ENCODE measurements at places on chromosomes 12 and 14.
A peak's percentile ranks its signal among the peaks of the same experiment; 100 is the strongest.

DNA sequence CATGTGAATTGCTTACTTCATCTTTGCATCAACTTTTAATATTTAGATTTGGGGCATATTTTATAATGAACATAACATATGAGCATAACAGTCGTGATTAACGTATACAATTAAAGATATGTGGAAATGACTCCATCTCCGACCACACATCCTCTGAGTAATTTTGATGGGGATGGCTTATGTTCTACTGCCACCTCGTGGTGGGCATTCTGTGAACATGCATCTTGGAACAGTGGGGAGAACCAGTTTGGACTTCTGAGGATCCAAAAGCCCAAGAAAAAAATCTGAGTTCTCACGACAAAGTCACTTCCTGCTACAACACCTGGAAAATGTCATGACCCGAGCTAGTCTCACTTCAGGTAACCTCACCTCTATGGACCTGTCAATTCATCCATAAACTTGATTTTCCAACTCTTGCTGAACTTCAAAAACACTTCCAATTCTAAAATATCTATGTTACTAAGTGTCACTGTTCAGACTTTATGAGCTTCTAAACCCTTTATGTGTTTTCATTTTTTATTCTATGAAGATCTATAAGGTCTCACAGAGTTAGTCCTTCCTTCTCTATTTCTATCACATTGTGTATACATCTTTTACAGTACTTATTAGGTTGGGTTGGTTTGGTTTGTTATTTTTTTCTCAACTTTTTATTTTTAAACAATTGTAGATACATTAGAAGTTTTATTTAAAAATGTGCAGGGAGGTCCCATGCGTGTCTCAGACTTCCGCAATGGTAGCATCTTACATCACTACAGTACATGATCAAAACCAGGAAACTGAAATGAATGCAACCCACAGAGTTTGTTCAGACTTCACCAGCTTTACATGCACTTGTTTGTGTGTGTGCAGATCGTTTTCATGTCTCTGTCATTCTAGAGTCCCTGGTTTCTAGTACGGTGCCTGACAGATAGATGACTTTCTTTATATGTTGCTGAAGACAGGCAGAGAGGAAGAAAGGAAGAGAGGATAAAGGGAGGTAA lies 38.2 kb upstream of the STAB2 start:
- DNase-seq: peak; percentile 43

DNA sequence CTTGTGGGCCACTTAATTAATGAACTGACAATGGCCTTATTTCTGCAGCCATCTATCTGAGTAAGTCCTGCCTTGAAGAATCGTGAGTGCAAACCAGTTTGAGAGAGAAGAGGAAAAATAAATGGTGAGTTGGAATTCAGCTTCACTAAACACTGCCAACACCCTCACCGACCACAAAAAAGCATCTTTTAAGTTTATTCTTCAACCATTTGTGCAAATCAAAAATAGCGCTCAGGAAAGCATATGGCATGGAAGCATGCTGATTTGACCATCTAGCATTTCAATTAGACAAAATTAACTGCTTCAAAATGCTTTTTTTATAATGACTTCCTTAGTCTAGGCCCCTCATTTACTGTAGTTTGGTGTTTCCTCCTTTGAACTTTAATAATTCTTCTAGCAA lies 294.0 kb downstream of the PPFIA2 start:
- no peak for DNase-seq

GRCh38 chr14:85363358-85363757 lies 166.6 kb upstream of the FLRT2 start:
- no peak for DNase-seq

GRCh38 chr12:63963868-63964267 lies 119.4 kb downstream of the SRGAP1 start:
- DNase-seq: no peak

DNA sequence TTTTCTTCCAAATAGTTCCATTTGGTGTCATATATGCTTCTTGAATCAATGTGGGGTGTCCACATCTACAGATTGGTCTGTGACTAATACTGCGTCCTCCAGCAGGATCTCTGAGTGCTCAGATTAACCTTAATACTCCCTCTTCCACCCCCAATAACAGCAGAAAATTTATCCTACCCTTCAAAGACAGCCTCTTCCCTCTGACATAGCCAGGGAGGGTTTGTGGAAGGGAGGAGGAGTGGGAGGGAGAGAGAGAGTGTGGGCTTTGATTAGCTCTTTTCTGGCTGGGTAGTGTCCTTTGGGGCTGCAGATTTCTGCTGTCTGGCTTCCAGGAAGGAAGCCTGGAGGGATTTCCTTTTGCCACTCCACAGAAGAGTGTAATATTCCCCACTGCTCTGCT lies 220.7 kb downstream of the TTC6 start:
- DNase-seq: no peak

DNA sequence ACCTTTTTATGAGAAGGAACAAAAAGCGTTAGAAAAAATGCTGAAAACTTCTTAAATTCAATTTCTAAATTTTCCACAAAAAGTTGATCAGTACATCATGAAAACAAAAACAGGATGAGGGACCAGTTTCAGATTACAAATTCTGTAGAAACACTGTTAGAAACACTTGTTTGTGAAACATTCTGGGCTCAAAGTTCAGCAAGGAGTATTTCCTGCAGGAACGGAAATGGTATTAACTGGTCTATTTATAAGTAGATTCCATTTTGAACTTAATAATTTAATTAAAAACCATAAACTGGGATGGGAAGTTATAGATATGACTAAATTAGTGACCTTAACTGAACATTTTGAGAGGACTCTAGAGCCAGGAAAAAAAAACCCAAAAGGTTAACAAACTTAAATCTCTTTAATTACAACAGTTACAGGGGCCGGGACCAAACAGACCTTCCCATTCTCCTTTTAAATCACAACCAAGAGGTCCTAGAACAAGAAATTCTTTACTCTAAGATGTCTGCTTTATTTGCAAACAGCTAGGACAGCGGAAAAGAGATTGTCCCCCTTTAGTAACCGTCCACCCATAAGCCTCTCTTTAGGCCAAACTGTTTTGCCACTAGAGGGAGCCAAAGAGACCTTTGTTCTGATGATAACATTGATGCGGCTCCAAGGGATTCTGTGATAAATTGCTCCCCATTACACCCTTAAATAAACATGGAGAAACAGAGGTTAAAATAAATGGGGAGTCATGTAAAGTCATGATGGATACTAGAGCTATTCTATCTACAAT lies 69.0 kb upstream of the RERGL start:
- no peak for DNase-seq

DNA sequence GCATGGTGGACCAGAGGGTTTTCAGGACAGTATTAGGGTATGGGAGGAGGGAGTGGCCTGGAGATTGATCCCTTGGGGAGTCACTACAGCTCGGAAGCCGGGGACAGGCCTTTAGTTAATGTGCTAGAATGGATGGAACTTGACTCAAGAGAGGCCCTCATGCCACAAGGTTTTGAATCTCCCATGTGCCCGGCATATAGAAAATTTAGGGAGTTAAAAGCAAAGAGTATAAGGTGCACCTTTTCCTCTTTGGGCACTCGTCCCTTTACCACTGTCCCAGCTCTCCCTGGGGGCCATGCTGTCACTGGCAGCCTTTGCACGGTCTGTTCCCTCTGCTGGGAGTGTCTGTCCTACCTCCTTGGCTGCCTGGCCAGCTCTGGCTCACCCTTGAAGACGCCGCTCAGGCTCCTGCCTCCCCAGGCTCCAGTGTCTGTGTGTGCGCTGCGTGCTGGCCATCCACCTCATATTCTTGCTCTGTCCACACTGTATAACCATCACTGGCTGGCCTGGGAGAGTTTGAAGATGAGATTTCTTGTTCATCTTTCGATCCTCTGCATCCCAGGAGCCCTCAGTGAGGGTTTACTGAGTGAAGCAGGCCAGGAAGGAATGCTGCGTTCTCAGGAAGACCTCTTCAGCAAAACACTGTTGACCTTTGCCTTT lies 161.3 kb downstream of the ZFP36L1 start:
- no peak for DNase-seq

- no peak for DNase-seq
Measured at GRCh38 chr12:102811110-102811737, 105.8 kb downstream of the PAH start.

- no peak for DNase-seq
Measured at GRCh38 chr12:124828264-124829007, 35.2 kb downstream of the SCARB1 start.

DNA sequence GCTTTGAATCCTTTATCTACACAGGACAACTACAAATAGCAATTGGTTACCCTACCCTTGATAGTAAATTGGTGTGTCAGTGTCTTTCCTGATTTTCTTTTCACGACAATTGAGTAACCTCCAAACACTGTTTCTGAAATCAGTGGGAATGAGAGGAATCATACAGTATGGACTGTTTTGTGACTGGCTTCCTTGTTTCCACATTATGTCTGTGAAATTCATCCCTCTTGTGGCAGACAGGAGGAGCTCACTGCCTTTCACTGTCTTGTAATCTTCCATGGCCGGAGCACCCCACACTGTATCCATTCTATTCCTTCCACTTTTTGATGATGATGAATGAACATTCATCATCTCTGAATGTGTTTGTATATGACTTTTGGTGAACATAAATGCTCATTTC lies 164.0 kb upstream of the PZP start:
- no peak for DNase-seq

GRCh38 chr12:4584896-4585295 lies 22.9 kb downstream of the DYRK4 start:
- DNase-seq: no peak

- no peak for DNase-seq
Measured at GRCh38 chr12:57332646-57333312, 81.8 kb upstream of the STAC3 start.

- DNase-seq: no peak
Measured at GRCh38 chr14:78278464-78279250, 108.5 kb downstream of the NRXN3 start.

DNA sequence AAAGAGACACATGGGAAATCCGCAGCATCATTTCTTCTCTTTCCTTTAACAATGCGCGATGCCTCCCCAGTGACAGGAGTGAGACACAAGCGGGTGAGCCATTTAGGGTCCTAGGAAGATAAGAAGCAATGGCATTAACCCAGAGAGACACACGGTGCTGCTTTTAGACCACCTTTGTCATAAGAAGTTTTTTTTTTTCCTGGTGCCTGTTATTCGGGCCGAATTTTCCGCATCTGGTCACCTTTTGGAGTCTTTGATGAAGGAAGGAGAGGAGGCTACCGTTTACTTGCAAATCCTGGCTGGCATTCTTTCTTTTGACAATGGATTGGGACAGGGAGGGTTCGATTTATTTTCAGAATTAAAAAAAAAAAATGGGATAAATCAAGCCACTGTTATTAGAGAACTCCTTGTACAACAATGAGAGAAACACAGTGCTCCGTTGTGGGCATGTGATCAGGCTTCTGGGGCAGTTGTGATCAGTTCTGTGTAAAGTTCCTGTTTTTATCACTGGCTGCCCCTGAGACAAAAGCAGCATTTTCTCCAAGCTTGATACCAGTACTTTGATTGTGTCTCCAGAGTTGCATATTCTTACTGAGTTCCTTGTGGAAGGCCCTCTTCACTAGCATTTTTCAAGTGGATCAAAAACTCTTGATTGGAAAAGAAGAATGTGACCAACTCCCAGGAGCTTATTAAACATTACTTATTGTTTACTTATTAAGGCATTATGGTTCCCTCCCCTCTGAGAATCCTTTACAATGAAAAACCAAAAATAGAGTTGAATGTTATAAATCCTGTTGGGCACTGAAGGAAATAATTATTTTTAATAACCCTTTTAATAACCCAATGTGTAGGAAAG lies 1.1 kb downstream of the DIP2B start:
- no peak for DNase-seq

DNA sequence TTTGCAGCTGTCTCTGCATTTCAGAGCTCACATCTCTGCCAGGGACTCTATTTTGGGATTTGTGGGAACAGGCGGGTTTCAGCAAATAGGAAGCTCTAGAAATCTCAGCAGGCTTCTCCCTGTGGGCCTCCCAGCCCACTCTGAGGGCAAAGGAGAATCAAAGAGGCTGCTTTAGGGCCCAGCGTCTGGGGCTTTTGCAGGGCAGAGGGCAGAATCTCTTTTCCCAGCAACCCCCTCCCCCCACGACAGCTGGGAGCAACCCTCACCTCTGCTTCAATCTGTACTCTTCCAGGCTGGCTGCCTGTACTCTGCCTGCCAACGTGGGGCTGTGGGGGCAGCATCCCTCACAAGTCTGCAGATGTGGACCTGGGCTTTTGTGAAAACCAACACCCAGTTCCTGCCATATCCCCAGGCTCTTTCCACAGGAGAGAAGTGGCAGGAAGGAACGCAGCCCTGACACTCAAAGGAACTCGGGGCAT lies 529.6 kb upstream of the TBX3 start:
- DNase-seq: no peak

- DNase-seq: no peak
Measured at GRCh38 chr14:43003845-43004244, 1397.2 kb downstream of the LRFN5 start.

DNA sequence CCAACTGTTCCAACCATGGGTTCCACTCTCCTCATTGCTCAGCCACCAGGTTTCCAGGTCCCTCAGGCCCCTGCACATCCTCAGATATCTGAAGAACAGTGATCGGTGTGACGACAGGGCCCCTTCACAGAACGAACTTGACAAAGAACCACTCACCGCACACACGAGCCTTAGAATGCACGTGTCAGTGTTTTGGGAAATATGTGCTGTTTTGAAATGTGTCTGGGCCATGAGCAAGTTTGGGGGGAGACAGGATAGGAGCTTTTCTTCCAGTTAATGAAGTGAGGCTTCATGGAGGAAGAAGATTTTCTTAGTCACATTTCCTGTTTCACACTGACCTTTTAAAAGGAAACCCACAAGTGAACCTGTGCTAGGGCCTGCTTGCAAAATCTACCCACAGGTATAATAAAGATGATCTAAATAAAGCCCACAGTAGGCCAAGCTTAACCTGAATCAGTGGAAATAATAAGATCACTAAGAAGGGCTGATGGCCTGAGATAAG lies 58.6 kb downstream of the ZFP36L1 start:
- peak; percentile 23 for DNase-seq

DNA sequence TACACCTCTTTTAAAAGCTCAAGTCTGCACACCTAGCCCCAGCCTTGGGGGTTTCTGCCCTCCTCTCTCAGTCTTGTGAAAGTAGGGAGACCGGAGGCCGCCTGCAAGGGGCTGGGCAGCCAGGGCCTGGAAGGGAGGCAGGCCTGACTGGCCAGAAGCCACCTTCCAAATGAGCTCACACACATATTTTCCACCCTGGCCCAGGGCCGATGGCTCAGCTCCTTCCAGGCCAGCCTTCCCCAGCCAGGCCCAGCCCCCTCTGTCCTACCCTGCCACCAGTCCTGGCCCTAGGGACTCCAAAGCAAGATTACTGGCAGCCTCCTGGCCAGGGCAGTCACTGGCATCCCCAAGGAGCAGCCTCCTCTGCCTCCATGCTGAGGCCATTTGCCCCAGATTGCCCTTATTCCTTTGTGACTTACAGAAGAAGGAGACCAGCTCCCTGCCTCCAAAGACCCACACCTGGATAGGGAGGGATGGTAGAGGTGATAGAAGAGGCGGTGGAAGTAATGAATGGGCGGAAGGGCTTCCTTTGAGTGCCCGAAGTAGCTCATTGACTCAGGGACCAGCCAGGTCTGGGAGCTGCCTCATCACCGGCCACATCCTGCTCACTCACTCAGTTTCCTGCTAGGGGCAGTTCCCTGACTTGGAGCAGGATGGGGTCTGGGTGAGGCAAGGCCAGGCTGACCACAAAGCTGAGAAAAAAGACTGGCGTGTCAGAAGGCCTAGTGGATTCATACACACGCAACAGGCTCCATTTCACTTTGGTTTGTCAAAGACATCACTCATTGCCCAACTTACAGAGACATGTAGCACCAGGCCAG lies 14.8 kb downstream of the MMP14 start:
- DNase-seq: no peak

- no peak for DNase-seq
Measured at GRCh38 chr12:79557690-79558315, 133.0 kb downstream of the PAWR start.
